AG20443 (cell line): ENCODE measurements at places on chromosomes 11 and 22.
A peak's percentile ranks its signal among the peaks of the same experiment; 100 is the strongest.

DNA sequence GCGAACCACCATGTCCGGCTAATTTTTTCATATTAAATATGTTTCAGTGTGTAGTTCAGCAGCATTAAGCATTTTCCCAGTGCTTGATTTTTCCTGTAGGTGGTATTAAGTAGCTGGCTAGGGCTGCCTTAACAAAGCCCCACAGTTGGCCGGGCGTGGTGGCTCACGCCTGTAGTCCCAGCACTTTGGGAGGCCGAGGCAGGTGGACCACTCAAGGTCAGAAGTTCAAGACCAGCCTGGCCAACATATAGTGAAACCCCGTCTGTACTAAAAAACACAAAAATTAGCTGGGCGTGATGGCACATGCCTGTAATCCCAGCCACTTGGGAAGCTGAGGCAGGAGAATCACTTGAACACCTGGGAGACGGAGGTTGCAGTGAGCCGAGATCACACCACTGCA lies 33.5 kb upstream of the TOLLIP start:
- DNase-seq: no peak

DNA sequence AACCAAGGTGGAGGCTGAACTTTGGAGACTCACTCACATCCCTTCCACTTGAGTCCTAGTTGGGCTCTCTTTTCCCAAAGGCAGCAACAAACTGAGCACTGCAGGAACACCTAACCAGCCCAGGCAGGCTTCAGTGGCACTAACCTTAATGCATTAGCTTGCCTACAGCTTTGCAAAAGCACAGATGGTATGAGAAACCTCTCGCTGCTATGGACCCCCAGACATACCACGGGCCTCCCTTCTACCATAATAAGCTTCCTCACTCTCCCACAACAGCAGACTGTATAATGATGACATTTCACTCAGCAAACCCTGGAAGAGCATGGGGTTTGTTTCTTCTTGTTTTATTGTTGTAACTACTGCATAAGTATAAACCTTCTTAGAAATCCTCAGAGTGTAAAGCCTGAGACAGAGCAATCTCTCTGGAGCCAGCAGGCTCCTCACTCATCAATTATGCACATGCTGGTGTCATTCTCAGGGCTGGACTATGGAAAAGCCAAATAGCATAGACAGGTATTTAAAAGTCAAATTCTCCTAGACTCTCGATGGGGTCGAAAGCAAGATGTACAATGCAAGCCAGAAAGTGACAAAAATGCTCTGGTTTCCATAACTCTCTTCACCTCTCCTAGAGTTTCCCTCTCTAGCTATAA lies 167.6 kb downstream of the NXPE2 start:
- DNase-seq: no peak

- DNase-seq: peak; percentile 27
These were observed 26.5 kb downstream of the CTNND1 start for GRCh38 chr11:57787920-57788702.

- DNase-seq: no peak
These were observed 46.2 kb downstream of the P4HA3 start for GRCh38 chr11:74265256-74265655.

- no peak for DNase-seq
These were observed 28.2 kb downstream of the DKK3 start for GRCh38 chr11:11980200-11980599.

DNA sequence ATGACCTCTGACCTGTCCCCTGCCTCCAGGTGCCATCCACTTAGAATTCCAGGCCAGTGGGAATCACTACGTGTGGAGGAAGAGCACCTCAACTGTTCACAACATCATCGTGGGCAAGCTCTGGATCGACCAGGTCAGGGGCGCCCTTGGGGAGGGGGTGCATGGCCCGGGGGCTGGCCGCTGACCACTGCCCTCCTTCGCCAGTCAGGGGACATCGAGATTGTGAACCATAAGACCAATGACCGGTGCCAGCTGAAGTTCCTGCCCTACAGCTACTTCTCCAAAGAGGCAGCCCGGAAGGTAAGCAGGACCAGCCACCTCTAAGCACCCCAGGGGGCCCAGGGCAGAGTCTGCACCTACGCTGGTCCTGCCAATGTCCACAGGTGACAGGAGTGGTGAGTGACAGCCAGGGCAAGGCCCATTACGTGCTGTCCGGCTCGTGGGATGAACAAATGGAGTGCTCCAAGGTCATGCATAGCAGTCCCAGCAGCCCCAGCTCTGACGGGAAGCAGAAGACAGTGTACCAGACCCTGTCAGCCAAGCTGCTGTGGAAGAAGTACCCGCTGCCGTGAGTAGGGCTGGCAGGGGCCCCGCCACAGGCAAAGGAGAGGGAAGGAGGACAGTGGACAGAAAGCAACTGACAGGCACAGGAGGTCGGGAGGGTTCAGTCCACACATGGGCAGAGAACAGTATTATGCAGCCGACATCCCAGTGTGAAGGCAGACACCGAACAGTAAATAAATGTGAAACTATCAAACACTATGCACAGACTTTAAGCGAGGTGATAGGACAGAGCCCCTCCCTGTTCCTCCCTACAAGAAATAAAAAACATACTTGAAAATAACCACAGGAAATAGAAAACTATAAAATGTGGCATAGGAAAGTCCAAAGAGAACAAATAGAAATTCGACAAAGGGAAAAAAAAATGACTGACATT lies 74.9 kb downstream of the MORC2 start:
- DNase-seq: peak; percentile 6

DNA sequence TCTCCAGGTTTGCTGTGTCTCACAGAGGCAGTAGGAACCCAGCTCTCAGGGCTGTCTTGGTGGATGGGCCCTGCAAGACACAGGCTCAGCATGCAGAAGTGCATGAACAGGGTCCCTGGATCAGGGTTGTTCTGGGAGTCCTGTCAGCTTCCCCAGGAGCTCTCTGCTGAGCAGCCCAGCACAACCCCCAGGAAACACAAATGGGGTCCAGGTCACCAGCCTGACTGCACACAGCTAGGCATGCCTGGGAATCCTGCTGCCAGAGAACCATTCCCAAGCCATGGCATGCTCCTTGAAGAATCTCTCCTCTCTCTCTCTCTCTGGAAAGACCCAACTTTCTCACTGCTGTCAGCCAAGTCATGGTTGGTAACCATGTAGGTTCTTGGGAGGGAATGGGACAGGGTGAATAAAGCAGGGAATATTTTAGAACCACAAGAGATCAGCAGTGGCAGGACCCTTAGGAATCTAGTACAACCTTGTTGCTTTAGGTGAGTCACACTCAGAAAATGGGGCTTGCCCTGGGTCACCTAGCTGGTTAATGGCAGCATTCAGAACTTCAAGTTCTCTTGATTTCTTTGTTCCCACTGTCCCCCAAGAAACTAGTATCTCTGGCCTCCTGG lies 21.4 kb downstream of the TUB start:
- DNase-seq: no peak

GRCh38 chr11:73121692-73122091 lies 20.4 kb downstream of the FCHSD2 start:
- no peak for DNase-seq

GRCh38 chr22:19554834-19555404 lies 30.7 kb upstream of the CLDN5 start:
- peak; percentile 47 for DNase-seq

DNA sequence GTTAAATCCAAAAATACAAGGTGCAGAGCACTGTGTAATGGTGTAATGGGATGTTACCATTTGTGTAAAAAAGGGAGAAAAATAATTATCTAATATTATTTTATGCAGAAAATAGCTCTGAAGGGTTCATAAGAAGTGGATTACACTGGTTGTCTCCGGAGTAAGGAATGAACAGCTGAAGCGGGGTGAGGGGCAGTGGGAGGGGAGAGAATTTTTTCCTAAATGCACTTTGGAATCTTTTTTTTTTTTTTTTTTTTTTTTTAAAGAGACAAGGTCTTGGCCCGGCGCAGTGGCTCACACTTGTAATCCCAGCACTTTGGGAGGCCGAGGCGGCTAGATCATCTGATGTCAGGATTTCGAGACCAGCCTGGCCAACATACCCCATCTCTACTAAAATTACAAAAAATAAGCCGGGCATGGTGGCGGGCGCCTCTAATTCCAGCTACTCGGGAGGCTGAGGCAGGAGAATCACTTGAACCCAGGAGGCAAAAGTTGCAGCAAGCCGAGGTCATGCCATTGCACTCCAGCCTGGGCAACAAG lies 6.8 kb upstream of the POLR3H start:
- DNase-seq: no peak

DNA sequence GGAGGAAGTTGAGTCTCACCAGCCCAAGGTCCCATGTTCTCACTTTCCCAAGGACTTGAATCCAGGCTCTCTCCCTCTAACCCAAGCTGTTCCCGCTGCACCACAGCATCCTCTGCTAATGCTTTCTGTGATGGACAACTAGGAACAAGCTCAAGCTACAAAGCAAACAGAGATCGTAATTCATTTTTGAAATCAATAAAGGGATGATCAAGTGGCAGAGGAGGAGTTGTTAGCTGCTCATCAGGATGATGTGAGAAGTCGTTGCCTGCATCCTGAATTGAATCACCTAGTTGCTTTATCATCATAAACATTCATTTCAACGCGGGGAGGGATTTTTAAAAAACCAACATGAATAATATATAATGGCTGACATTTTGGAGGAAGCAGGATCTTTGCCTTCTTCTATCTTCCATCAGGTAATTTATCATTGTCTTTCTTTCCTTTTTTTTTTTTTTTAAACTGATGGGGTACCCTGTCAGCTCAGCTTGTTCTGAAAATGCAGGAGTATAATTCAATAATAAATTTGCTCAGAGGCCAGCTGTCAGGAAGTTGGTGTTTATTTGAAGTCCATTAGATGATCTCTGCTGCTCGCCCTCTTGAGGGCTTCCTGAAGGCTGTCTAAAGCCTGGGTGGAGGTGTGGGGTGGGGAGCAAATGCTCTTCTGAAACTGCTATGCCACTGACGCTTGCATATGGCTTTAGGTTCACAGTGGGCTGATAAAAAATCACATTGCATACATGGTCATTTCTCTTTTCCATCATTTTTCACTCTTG lies 174.4 kb upstream of the NARS2 start:
- no peak for DNase-seq

DNA sequence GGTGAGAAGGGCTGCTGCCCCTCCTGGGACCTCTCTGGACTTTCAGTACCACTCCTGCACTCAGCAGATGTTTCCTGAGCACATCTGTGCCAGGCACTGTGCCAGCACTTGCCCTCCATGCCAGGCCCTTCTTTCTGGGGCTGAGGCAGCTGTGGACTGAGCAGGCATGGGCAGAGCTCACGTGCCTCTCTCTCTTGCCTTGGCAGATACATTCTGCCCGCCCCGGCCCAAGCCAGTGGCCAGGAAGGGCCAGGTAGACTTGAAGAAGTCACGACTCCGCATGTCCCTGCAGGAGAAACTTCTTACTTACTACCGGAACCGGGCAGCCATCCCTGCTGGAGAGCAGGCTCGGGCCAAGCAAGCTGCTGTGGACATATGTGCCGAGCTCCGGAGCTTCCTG lies 8.3 kb upstream of the ATF4 start:
- no peak for DNase-seq

DNA sequence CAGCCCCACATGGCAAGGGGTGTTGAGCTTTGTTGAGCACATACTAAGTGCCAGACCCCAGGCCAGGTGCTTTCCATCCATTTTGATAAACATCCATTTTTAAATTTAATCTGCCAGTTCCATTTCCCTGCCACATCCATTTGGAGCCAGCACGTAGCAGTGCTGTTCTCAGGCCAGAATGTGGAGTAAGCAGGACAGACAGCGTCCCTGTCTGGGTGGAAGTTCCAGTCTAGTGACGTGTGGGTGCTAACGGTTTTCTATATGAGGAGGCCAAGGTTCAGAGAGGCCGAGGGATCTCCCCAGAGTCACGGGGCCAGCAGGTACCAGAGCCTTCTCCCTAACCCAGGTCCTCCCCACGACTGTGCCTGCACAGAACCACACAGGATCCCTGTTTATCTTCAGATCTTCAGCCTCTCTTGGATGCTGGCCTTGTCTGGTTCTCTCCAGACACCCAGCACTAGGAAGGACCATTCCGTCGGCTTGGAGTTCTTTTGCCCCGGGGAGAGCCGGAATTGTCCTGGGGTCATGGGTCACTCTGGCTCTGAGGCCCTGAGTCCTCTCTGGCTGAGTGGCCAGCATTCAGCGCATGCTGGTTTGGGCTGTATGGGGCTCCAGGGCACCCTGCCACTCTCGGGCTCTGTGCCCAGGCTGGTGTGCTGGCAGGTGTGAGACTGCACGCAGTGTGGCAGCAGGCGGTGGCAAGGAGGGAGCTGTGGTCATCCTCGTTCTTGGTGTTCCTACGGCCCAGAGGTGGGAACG lies 63.6 kb upstream of the PPARA start:
- no peak for DNase-seq

DNA sequence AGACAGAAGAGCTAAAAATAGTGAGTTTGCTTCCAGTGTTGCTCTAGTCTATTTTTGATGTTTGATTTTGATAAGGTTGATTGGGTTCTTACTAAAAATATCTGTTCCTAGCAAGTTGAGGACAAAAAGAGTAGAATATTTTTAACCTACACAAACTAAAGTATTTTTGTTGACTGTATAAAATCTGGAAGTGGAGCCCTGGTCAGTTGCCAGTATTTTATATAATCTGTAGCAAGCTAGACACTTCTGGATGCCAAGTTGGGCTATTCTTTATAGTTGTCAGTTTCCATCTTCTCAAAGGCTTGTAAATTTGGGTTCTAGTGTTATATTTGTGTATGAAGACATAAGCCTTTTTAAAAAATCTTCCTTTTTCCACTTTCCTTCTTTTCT lies 56.7 kb downstream of the HSD17B12 start:
- DNase-seq: no peak

DNA sequence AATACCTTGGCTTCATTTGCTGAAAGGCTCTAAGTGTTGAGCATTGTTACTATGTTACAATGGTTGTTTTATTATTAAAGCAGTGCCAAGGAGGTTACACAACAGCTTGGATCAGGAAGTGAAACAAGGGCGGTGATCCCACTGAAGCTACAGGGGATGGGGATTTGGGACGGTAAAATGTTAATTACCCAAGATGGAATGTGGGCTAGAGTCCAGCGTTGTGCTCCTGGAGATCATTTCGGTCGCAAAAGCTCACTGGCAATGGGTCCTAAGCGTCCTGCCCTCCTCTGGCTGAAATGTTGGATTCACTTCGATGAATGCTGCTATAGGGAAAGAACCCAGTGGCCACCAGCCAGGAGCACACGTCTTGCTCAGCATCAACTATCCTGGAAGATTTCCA lies 48.3 kb downstream of the FAM83F start:
- DNase-seq: peak; percentile 73

GRCh38 chr11:114449845-114450244 lies 10.6 kb downstream of the REXO2 start:
- DNase-seq: no peak

DNA sequence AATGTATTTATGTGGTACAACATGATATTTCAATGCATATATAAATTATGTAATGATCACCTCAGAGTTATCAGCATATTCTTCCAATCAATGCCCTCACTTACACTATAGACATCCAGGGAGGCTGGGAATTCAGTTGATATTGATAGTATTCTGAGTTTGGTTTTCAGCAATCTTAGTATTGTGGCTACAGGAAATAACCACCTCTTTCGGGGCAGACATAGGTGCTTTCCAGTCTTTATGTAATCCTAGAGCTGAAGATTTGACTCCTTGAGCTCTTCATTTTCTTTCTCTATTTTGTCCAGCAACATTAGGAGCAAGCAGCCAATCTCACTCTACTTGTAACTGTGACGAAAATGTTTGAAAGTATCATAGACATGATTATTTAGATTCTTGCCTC lies 712.7 kb upstream of the KIRREL3 start:
- no peak for DNase-seq

- DNase-seq: no peak
These were observed 101.5 kb upstream of the NNMT start for GRCh38 chr11:114194702-114195101.

GRCh38 chr11:18368221-18368620 lies 26.1 kb upstream of the LDHA start:
- peak; percentile 59 for DNase-seq

GRCh38 chr22:36236388-36237319 lies 2.7 kb downstream of the APOL2 start:
- no peak for DNase-seq
